ENCODE measurements at places on chromosomes 6 and 20.
A peak's percentile ranks its signal among the peaks of the same experiment; 100 is the strongest.

DNA sequence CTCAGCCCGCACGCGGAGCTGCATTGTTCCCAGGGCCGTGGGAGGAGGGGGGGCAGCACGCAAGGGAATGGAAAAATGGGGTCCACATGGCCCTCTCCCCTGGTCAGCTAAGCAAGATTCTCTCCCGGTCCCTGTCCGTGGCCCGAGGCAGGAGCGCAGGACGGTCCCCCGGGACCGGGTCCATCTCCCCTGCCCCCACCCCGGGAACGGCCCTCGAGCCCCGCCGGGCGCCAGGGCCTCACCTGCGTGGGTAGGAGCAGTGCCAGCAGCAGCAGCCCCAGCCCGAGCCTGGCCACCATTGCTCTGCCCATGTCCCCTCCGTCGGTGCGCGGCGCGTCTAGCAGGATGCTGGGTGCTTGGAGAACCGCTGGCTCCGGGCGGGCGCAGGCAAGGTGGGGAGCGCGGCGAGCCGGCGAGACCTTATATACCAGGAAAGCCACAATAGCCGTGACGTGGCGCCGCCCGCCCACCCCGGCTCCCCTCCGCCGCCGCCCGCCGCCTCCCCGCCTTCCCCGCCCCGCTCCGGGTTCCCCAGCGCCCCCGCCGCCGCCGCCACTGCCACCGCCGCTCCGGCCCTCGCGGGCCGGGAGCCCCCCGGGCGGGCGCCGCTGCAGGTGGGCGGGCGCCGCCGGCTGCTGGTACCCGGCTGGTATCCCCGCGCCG is at the start of gene CD24:
Gene CD24 (minus strand): TSS at position 394 of the 663 bp plus-strand sequence. CDS start 83 bp downstream, at position 311.
- peak; percentile 11 for DNase-seq

DNA sequence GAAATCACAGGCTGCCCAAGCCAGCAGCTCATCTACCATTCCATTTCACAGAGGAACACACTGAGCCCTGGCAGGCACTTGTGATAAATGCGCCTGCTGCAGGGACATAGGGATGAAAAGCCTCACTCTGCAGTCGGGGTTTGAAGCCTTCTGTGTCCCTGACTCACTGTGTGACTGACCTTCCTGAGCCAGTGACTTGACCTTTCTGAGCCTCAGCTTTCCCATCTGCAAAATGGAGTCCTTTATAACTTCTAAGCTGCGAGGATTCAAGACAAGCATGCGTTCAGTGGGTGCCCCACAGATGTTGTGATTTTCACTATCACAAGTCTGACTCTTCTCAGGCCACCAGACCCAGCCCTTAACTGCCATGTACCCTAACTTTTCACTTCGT is 5.5 kb downstream of the TGM2 start:
- DNase-seq, result peak; percentile 49

DNA sequence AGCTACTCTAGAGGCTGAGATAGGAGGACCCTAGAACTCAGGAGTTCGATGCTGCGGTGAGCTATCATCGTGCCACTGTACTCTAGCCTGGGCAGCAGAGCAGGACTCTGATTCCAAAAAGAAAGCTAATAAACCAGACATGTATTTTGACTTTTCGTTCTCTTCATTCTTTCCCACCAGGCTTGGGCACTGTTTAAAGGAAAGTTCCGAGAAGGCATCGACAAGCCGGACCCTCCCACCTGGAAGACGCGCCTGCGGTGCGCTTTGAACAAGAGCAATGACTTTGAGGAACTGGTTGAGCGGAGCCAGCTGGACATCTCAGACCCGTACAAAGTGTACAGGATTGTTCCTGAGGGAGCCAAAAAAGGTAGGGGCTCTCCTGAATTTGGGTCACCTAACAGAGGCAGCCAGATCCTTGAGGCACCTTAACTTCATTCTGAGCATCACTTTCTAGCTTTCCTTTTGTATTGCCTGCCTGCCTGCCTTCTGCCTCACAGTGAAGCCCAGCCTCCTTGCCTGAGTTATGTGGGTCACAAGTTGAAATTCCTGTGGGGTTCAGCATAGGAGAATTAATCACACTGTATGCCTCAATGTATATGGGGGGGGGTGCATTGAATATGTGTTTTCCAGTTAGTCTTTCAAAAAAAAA is 3.2 kb downstream of the IRF4 start:
- DNase-seq, result no peak

DNA sequence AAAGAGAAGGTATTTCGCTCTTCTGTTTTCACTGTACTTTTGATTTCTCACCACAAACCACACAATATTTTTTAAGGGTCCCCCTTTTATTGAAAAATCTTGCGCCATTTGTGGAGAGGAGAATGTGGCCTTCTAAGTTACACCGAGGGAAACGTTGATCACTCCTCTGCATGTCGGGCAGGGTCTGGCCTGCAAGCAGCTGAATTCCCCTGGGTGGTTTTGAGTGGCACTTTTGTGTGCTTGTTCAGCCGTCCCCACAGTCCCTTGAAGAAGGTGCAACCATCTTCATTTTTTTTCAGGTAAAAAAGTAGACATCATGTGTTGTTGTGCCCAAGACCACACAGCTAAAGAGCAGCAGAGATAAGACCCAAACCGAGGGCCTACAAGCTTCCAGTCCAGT is 6.1 kb downstream of the GPR31 start:
- no peak for DNase-seq

DNA sequence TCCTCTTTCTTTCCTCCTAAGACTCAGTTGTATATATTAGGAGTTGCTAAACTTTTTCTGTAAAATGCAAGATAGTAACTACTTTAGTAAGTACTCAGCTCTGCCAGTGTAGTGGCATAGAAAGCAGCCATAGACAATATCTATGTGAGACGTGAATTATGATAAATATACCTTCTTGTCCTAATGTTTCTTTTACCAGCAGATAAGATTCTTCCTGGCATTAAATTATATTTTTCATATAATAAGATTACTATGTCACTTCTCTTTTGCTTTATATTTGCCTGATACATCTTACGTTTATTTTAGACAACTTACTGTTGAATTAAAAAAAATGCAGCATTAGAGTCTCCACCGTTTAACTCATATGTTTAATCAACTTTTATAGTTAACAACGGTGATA is 51.7 kb downstream of the HDGFL1 start:
- no peak for DNase-seq

- no peak for DNase-seq
These were observed 587.5 kb upstream of the ARID1B start for GRCh38 chr6:156189714-156190113.

- DNase-seq, result peak; percentile 60
These were observed 39.0 kb downstream of the B4GALT5 start for GRCh38 chr20:49674383-49675352.

GRCh38 chr6:137981758-137982157 is 114.7 kb downstream of the TNFAIP3 start:
- no peak for DNase-seq

- DNase-seq, result no peak
These were observed 73.5 kb downstream of the TMEM242 start for GRCh38 chr6:157249826-157250225.

DNA sequence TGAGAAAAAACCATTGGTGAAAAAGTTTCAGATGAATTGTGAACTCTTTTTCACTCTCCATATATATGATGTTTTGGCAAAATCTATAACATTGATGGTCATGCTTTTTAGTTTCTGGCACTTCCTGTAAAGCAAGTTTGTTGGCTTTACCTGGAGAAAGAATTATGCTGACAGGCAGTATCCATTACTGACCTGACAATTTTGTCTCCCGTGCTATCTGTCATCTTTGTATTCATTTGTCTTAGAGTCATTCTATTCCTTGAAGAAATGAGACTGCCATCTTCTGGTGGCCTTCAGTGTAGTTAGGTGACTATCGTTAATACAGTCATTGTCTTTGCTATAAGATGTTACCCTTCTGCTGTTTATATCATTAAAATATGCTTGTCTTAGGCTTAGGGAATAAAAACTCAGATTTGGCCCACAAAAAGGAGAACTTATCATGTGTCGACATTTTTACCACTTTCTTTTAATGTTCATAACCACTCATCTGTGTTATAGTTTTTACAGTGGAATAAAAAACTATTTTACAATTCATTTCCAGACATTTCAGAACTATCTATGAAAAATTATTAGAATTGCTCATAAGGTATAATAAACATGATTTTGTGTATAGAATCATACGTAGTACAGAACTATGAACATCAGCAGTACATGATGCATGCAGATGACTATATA is 707.0 kb downstream of the EPM2A start:
- DNase-seq, result peak; percentile 65

GRCh38 chr20:63767886-63768285 is 28.3 kb downstream of the SLC2A4RG start:
- DNase-seq, result no peak

DNA sequence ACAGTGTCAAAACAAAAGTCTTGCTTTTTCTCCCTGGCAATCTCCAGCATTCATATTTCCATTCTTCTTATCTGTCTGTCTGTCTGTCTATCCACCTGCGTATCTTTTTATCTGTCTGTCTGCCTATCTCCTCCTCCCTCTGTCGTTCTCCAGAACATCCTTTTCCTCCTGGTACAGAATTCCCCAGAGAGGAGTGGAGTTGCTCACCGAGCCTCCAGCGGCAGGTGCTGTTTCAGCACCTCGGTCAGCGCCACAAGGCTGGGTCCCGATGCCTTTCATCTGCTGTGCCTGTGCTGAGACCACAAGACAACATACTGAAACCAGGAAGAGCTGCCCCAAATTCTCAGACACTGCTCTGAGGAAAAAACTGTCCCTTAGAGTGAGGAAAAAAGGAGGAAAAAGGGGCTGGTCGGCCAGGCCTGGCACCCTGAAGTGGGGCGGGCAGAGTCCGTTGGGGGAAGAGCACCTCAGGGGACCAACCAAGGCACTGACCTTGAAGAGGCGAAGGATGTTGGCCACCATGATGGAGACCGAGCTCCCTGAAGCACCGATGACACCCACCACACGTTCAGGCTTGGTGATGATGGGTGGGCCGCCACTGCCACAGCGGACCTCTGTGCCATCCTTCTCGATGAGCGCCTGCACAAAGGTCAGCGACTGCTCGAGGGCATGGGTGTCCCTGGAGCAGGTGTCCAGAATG is 13.3 kb downstream of the GRM4 start:
- DNase-seq, result peak; percentile 53

DNA sequence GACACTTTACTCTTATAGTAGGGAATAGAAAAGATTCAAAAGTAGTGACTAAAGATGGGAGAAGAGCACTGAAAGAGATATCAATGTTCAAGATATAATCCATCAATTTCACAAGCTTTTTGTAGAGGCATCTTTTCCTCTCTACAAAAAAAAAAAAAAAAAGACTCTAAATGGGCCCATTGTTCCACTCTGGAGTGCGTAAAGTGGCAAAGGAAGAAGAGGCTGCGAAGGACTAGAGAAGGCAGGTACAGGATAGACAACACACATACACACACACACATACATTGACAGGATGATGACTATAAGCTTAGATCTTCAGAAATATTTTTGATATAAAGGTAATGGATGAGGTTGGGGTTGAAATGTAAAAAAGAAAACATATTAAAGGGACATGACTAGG is 157.6 kb downstream of the HIVEP2 start:
- no peak for DNase-seq

DNA sequence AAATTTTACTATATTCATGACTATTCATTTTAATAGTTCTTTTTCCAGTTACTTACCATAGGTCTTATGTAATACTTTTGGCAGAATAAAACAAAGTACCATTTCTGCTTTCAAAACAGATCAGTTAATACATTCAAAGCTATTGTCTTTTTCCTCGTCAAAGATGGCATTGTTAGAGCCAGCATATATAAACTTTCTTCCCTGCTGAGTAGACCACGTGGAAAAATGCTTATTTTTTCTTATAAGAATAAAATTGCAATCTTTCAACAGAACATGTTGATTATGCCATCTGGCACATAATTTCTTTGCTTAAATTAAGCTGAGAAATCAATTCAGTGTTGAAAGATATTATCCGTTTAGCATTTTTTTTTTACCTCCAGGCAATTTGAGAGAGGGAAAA is 34.9 kb upstream of the EXOC2 start:
- DNase-seq, result no peak

DNA sequence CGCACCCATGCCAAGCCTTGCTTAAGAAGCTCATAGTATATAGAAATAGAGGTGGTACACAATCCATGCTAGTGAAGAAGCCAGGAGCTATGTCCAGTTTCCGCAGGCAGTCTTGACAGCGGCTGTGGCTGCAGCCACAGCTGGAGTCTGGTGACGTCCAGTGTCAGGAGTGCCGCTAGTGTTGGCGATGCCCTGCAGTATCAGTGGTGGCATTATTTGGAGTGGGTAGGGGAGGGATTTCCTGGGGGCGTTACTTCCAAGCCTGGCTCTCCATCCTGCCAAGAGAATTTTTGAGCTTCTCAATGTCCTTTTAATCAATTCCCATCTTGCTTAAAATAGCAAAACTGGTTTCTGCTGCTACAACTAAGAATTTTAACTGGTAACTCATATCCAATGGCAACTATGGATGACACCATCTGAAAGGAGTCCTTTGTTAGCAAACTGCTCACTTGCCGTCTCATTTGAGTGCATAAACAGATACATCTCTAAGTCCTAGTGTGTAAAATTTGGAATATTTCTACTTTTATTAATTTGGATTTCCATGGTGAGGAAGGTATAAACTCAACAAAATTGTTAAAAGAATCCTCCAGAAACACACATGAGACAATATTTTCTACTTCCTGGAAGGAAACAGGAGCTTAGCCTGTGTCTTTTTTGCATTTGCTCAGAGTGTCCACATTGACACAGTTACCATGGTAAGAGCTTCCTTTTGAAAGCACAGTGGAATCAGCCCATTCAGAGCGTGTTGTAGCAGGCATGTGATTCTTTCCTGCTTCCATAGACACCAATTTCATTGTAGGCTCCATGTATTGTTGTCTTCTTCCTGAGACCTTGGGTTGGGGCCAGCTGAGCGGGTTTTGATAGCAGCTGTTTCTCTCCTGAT is 44.6 kb upstream of the PXDC1 start:
- DNase-seq, result peak; percentile 100

DNA sequence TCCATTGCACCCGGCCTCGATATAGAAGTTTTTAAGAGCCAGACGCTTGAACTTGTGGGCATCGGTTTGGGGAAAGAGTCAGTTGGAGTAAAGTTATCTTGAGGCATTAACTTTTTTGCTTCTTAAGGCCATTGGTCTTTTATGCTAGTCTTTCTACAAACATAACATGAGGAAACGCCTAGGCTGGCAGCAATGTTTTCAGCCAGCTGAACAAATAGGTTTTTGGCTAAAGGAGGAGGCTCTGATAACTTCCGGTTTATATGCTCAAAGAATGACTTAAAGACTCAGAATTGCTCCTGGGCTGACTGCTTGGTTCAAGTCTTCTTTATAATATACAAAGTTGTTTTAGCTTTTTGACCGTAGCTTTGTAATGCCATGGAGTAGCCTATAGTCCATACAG is 46.2 kb downstream of the HLA-C start:
- DNase-seq, result no peak

DNA sequence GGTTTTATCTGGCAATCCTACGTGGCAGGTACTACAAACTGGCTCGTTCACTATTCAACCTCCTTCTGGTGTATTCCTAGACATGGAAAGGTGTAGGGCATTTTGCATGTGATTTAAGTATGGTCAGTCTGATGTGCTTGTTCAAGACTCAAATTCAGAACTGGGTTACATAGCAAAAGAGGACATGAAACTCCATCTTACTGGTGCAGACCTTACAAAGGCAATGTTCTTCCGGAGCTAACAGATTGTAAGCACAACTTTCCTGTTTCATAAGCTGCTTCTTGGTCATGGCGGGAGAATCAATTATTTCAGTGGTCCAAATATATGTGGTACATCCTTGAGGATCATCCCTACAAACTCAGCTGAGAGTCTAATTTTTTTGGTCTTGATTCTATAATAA is 703.4 kb downstream of the EPM2A start:
- no peak for DNase-seq

All from dermis blood vessel endothelial cell (primary cell).